ENCODE measurements at places on chromosomes 1 and 21.

DNA sequence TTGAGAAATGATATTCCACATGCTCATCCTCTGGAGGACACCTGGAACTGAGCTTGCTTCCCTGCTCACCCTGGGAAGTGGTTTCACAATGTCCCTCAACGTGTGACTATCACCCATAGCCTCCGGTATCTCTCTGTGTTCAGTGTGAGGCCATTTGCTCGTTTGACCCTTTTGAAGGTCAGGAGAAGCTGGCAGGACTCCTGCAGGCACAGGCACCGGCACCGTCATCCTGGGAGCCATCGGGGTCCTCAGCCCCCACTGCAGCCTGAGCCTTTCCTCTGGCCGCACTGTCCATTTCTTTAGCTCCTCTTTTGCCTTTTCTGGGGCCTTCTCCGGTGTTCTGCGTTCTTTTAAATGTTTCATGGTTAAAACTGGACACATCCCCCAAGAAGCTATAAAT is 159.6 kb upstream of the COL6A1 start:
- DNase-seq = no peak

DNA sequence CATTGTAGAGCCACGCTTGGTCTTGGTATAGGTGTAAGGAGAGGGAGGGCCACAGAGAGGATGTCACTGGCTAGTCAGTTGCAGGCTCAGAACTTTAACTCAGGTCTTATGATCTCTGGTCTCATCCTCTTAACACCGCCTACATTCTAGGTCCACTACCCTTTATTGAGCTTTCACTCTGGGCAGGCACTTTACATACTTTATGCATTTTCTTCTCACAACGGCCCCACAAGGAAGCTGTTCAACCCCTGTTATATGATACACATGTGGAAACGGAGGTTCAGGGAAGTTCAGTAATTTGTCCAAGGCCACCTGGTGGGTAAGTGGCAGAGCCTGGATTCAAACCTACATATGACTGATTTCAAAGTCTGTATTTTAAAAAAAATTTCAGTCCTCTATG is 25.3 kb upstream of the RCAN3 start:
- DNase-seq = no peak

DNA sequence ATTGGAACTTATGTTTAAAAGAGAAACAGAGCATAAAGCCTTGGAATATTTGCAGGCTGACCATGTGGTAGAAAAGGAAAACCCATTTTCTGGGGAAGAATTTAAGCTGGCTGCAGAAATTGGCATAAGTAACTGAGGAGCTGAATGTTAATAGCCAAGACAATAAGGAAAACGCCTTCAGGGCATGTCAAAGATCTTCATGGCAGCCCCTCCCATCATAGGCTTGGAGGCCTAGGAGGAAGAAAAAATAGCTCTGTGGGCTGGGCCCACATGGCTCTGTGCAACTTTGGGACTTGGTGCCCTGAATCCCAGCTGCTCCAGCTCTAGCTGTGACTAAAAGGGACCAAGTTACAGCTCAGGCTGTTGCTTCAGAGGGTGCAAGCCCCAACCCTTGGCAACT is 51.5 kb downstream of the CTH start:
- no peak for DNase-seq

DNA sequence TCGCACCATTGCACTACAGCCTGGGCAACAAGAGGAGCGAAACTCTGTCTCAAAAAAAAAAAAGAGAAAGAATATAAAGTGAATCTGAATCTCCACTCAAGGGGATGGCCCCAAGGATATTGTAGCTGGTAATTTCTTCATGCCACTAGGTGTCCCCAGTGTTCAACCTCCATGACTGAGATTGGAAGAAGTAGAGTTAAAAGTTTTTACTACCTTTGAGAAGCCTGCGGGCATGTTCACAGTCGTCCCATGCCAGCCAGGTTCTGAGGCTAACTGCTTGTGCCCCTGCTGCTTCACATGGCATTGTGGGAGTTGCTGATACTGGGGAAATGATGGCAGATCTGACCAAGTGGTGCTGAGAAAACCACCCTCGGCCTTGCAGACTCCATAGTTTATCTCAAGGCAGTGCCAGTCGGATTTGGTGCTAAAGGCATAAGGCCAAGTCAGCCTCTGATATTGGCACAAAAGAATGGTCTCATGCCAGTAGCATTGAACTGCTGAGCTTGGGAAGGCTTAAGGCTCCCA is 10.8 kb upstream of the SHISA4 start:
- DNase-seq = peak; percentile 53

DNA sequence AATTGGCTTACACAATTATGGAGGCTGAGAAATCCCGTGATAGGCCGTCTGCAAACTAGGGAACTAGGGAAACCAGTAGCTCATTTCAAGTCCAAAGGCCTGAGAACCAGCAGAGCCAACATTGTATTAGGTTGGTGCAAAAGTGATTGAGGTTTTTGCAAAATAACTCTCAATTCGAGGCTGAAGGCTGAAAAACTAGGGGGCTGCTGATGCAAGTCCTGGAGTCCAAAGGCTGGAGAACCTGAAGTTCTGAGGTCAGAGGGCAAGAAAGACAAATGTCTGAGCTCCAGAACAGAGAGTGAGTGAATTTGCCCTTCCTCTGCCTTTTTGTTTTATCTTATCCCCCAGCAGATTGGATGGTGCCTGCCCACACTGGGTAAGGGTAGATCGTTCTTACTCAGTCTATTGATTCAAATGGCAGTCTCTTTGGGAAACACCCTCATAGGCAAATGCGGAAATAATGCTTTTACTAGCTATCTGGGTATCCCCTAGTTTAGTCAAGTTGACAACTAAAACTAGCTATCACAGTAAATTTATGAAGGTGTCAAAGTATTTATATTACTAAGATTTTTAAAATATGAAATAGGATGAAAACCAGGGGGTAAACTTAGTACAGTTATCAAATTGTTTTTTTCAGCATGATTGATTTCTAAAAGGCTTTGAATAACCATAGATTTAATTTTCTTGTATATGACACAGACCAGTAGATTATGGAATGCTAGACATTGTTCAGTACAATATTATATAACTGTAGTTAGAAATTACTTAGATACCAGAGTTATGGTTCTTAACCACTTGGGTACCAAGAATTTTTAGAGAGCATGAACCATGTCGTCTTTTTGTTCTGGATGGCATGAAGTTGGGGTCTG is 15.4 kb downstream of the RABGAP1L start:
- DNase-seq = no peak

DNA sequence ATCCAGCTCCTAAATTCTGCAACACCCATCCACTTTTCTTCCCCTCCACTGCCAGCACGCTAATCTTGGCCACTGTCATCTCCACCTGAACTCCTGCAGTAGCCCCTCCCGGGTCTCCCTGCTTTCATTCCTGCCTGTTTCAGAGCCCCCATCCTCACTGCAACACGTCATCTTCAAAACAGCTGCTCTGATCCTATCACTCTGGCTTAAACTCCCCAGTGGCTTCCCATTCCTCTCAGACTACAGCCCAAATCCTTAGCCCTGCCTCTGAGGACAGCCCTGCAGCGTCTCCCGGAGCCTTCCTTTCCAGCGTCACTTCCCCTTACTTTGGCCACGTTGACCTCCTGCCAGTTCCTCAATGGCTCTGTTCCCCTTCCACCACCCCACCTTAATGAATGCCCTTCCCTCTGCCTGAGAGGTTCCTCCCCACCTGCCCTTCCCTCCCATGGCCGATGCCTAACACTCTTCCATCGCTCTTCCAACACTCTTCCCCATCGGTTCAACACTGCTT is 22.9 kb upstream of the IFNAR2 start:
- no peak for DNase-seq

DNA sequence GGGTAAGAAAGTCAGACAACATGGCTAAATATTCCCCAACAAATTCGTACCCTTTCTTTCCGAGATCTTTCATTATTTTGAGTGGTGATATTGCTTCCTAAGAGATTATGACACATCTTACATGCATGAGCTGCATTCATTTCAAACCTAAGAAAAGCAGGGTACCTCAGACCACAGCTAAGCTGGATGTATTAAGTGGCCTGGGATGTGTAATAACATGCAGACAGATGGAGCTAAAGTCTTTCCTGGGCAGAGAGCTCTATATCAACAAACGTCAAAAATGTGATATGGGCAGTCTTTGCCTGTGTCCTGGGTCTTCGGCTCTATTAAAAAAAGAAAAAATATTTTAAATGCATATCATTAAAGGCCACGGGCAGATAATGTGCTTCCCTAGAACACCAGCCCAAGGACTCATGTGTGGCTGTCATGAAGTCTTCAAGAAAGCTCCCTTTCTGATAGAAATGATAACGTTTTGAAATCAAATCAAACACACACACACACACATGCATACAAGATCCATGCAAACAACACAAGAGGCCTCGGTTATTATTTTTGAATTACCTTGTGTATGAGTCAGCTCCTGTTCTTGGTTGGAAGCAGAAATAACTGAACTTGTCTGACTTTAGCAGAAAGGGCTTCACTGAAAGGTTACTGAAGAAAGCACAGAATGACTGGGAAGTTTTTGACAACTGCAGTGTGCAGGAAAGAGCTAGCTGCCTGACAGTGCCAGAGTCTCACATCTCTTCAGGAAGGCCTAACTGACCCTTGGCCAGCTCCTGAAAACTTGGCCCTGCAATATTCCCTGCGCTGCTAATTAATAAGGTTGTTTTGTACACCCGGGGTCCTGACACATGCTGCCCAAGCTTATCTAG is 231.2 kb downstream of the DSCAM start:
- no peak for DNase-seq

DNA sequence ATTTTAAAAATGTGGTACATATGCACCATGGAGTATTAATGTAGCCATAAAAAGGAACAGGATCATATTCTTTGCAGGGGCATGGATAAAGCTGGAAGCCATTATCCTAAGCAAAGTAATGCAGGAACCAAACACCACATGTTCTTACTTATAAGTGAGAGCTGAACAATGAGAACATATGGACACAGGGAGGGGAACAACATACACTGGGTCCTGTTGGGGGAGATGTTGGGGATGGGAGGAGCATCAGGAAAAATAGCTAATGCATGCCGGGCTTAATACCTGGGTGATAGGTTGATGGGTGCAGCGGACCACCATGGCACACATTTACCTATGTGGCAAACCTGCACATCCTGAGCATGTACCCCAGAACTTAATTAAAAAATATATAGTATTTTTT is 352.5 kb upstream of the KAZN start:
- no peak for DNase-seq

DNA sequence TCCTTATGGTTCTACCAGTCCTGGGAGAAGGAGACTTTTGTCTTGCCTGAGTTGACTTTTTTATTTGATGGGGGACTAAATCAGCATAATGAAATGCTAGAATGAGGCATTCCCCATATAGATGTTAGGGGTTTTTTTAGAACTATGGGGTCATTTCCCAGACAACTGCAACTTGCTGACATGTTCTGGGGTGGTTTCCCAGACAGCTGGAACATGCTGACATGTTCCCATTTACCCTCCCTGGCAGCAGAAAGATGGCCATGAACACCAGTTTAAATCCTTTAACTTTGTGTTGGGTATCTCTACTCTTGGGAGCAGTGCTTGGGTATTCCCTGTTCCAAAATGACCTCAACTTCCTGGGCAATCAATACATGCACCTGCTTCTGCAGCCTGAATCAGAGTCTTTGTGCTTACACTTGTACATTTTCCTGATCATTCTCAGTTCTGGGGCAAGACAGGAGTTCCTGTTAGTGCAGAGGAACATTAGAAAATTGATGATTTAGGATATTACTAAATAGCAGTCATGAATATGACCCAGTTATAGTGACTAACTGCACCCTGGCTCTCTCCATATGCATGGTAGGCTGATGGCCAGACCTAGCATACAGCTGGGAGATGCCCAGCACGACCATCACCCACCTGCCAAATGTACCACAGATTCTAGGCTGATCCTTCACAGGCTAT is 75.4 kb upstream of the CD5L start:
- DNase-seq = no peak

DNA sequence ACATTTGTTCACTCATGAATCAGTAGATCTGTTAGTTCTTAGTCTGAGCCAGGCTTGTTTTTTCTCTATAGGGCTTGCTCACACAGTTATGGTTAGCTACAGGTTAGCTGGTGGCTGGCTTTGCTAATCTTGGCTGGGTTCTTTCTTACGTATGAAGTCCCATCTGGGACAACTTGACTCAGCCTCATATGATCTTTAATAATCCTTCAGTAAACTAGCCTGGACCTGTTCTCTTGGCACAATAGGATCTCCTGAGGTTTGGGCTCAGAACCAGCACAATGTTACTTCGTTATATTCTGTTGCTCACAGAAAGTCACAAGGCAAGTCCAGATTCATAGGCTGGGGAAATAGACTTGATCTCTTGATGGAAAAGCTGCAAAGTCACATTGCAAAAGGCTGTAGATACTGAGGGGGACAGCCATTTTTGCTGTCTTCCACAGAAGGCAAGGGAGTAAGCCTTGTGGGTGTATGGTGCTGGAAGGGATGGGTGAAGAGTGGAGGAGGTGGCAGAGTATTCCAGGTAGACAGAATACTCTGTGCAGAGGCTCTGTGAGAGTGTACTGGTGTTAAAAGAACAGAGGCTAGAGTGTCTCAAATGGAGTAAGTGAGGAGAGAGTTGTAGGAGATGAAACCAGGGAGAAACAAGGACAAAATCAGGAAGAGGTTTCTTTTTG is 24.4 kb downstream of the EFCAB7 start:
- DNase-seq = no peak

DNA sequence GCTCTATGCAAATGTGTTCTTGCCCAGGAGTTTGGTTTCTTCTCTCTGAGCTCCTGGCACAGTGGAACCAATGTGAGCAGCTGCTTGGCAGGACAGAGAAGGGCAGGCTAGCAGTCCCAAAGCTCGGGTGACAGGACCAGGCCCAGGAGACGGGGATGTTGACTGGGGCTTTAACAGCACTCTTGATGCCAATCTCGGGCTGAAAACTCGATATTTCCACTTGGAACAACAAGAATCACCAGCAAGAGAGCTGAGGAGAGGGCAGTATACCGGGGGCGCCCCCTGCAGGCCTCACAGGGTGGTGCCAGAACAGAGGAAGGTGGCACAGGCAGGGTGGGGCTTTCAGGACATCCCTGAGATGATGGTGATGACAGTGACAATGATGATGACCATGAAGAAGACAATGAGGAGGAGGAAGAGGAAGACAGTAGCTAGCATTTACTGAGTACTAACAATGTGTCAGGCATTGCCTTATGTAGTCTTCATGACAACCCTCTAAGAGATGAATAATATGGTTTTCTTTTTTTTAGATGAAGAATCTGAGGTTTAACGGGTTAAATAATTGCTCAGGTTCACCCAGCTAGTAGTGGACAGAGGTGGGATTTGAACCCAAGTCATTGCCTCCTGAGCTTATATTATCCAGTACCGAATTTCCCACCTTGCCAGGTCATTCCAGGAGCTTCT is 2.7 kb upstream of the KCNJ9 start:
- DNase-seq = peak; percentile 71

DNA sequence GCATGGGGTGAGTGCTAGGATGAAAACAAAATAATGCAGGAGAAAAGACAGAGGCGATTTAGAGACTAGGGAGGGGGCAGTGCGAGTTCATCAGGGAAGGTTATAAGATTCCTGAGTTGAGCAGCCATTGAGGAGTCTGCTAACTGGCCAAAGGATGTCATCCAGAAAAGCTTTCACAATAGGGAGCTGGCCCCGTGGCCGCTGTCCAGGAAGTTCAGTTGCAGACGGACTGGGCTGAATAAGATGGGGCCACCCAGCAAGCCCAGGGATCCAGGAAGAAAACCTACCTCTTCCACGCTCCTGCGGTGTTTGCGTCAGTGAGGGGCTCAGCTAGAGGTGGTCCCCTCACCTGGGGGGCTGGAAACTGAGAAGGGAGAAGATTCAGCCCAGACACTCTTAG is 4.0 kb upstream of the PKP1 start:
- no peak for DNase-seq

Data from GM10248 (cell line).